ENCODE measurements at places on chromosomes 1 and 21.
A peak's percentile ranks its signal among the peaks of the same experiment; 100 is the strongest.

DNA sequence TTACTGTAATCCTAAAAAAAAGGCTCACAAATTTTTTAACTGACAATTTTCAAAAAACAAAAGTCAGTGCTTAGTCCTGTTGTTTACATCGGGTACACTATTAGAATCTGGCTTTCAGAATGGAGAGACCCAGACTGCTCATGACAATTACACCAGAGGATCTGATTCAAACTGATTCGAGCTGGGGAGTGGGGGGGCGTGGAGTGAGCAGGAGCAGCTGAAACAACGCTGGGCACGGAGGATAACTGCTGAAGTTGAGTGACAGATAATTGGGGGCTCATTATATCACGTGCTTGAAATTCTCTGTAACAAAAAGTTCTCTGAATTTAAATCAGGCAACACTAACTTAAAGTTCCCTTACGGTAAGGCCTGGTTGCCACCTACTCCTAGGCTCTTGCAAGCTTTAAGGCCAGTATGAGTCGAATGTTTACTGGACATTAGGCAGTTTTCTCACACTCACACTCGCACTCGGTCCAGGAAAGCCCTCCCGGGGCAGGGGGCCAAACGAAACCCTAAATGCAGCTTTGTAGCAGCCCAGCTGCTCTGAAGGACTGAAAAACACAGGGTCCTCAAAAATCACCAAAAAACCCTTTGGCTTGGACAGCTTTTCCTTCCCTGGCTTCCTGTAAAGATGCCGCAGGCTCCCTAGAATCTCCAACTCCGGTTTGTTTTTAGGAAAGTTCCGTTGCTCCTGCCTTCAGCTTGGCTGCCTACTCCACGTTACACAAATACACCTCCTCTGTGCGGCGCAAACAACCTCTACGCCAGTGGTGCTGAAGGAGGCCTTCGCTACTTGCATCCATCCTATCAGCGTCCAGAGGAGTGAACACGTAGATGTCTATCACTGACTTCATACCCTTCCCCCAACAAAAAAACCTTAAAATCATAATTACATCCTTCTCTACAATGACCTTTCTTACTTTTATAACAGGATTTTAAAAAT, 42.9 kb downstream of the CAPZB start:
- peak; percentile 91 for DNase-seq

GRCh38 chr1:243294723-243295121, 38.9 kb downstream of the SDCCAG8 start:
- no peak for DNase-seq

DNA sequence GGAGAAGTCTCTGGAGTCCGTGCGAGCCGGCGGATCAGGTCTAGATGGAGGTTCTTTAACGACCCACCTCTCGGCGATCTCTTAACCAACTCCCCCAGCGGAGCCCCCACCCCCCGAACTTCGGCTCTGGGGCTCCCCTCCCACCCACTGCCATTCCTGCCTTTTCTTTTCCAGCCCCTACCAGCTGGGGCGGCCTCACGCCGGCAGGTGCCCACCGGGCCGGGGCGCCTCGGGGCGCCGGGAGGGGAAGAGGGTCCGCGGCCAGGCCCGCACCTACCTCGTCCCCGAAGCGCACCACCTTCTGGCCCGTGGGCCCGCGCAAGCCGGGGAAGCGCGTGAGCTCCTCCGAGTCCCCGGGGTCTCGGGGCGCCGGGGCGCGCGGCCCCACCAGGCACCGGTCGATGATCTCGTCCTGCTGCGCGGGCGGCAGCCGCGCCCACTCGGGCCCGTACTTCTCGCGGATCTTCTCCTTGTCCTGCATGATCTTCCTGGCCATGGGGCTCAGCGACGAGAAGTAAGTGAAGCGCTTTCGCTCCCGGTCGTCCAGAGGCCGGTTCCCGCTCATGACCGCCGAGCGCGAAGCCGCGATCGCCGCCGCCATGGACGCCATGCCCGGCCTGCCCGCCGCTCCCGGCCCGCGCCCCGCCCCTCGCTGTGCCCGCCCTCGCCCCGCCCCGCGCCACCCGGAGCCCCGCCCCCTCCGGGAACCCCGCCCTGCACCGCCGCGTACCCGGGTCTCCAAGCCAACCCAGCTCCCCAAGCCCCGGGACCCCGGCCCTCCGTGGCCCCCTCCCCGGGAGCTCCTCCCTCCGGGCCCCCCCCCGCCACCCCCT, at the start of gene C1orf198:
C1orf198 (minus strand) TSS at position 619 of the 833 bp plus-strand sequence; CDS start at position 610, 9 bp downstream.
- peak; percentile 74 for DNase-seq

GRCh38 chr1:244140420-244140819, 89.3 kb downstream of the ZBTB18 start:
- DNase-seq: no peak

DNA sequence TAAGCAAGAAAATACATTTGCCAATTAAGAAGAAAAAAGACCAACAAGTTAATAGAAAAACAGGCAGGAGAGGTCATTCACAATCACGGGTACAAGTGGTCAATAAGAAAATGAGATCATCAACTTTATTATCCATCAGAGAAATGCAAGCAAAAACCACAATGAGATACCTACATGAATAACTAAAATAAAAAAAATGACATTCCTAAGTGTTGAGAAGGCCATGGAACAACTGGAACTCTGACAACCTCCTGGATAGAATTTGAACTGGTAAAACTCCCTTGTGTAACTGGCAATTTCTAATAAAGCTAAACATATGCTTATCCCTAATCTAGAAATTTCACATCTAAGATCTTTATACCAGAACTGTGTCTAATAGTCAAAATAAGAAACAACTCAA, 135.4 kb upstream of the BACE2 start:
- DNase-seq: no peak

DNA sequence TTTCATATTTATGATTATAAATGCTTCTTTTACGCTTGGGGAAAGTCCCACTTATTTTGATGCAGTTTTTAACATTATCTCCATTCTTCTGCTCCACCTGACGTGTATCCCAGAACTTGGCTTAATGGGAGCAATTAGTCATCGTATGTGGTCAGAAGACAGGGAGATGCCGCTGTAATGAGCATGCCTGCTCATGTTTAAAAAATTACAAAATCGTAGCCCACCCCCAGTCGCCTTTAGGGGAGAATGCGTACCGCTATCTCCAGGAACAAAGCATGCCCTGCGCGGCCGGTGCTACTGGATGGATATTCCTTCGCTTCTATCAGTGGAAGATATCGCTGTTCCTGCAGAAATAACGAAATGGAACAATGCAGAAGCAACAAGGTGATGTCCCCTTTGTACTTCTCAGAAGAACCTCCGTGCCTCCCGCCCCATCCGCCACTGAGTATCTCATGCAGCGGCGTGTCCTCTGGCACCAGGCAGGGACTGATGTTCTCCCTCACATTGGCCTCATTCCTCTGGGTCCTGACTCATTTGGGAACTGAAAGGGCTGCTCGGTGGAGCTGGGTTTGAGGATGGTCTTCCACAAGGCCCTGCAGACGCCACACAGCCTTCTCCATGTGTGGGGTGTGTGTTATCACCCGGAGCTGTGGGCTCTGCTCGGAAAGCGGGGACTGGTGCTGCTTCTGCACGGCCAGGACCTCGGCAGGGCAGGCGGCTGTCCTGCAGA, 116.3 kb upstream of the COL6A1 start:
- DNase-seq: no peak

DNA sequence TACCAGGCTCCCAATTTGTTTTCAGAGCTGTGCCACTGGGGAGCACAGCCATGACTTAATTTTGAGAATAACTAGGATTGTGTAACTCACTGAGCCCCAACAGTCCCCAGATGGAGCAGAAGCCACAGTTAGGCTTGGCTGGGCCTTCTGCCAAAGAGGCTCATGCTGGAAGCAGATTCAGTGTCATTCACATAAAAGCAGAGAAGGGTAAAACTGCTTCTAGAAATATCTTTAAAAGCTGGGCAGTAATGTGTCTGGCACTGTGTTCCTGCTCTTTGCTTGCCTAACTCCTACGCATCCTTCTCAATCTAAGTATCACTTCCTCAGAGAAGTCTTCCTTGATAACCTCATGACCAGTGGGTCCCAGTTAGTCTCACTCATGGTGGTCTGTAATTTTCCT, 20.3 kb downstream of the STK40 start:
- DNase-seq: peak; percentile 60

DNA sequence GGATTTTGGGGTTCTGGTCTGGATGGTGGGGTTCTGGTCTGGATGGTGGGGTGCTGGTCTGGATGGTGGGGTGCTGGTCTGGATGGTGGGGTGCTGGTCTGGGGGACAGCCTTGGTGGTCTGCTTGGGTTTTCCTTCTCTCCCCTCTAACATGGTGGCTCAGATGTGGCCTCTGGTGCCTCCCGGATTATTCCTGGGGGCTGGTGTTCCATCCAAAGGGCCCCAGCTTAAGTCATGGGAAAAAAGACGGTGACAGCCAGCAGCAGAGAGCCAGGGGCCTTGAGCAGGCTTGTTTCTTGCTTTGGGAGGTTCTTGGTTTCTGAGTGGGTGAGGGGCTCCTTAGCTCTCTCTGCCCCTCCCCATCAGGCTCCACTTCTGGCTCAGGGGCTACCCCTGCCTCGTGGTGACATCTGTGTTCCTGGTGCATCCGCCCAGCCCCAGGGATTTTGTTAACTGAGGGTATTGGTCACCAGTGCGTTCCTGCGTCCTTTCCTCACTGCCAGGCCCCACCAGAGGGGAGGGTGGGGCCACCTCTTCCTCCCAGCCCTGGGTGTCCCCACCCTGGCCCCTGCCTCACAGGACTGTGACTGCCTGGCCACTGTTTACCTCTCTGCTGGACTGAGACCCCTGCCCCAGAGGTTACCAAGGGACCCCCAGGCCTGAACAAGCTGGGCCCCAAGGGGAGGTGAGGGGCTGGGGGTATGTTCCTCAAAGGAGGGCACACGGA, 43.2 kb upstream of the ACTRT2 start:
- no peak for DNase-seq

- peak; percentile 9 for DNase-seq
These were observed 33.3 kb upstream of the CFAP298 start for GRCh38 chr21:32645261-32646182.

DNA sequence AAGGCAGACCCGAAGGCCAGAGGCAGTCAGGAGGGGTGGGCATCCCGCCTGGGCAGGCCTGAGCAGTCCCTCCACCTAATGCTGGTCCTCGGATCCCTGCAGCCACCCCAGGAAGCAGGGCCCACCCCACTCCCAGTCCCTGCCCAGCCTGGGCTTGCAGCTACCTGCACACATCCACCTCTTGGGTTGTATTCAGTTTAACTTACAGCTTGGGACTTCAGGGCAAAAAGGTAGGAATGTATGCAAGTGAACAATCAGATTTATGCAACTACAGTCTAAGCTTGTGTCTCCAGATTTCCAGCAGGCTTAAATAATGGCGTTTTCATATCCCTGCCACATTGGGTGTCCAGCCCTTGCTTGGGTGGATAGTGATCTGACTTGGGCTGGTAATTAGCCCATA, 17.4 kb downstream of the LDLRAP1 start:
- DNase-seq: no peak

DNA sequence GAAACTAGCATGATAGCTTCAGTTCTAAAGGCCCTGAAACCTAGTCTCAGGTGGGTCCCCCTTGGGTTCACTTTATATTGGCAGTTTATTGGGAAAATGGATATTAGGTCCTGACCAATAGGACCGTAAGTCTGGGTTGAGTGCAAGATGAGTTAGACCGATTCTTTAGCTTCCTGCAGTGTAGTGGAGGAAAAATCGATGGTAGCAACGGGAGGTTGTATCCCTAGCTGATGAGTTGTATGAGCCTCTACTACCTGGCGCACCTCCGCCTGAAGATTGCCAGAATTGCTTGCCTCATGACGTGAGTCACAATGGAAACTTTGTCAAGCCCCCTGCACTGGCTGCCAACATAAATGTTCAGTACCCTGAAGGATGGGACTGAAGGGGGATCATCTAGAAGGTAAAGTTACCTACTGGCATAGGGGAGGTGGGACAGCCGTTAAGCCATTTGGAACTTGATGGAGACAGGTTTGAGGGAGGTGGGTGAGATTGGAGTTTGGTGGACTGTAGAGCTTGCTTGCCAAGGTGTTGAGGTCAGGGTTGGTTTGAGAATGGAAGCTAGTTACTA, 3.9 kb downstream of the RCC1 start:
- no peak for DNase-seq

- DNase-seq: peak; percentile 48
These were observed 18.7 kb upstream of the ADAR start for GRCh38 chr1:154626456-154627256.

- peak; percentile 76 for DNase-seq
These were observed 193.1 kb downstream of the RYR2 start for GRCh38 chr1:237235091-237235490.

All from lung (tissue), 17 donors.